ENCODE measurements at places on chromosomes 11 and 22.

- no peak for DNase-seq
Observed at GRCh38 chr11:13101644-13102512, 92.8 kb downstream of the RASSF10 start.

GRCh38 chr11:4071914-4072313 lies 22.7 kb upstream of the RRM1 start:
- peak; percentile 13 for DNase-seq

- DNase-seq: peak; percentile 4
Observed at GRCh38 chr11:21385669-21386440, 716.5 kb downstream of the NELL1 start.

DNA sequence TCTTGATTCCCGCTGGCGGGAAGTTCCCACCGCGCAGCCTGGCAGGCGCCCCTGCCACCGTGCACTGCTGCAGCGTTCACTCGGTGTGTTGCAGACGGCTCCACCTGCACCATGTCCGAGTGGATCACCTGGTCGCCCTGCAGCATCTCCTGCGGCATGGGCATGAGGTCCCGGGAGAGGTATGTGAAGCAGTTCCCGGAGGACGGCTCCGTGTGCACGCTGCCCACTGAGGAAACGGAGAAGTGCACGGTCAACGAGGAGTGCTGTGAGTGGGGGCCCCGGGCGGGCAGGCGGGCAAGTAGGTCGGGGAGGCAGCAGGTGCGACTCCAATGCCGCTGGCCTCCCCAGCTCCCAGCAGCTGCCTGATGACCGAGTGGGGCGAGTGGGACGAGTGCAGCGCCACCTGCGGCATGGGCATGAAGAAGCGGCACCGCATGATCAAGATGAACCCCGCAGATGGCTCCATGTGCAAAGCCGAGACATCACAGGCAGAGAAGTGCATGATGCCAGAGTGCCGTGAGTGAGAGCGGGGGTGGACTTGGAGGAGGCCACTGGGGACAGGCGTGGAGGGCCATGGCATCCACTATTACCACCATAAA lies 99.7 kb downstream of the RRAS2 start:
- peak; percentile 86 for DNase-seq

- no peak for DNase-seq
Observed at GRCh38 chr11:64076758-64077157, 41.0 kb downstream of the FLRT1 start.

- DNase-seq: no peak
Observed at GRCh38 chr22:33757041-33757801, 163.1 kb downstream of the LARGE1 start.

GRCh38 chr11:67053896-67054329 lies 2.7 kb upstream of the RHOD start:
- peak; percentile 86 for DNase-seq

DNA sequence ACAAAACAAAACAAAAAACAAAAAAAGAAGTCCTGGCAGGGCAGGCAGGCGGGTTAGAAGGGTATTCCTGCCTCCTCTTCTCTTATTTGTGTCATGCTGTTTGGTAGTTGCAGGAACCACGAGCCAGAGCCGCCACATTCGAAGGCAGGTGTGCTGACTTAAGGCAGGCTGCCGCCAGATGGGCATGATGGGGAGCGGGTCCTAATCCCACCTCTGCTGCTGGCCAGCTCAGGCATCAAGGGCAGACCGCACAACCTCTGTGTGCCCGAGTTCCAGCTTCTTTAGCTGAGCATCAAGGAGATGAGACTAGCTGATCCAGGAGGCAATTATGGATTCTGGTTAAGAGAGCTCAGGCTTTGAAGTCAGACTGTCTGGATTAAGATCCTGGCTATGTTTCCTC lies 12.1 kb downstream of the OAF start:
- no peak for DNase-seq

GRCh38 chr22:49517667-49518185 lies 309.9 kb downstream of the BRD1 start:
- DNase-seq: no peak

GRCh38 chr11:34512840-34513681 lies 533 bp downstream of the ELF5 start:
- peak; percentile 82 for DNase-seq

- no peak for DNase-seq
Observed at GRCh38 chr11:72556433-72556832, 117.8 kb downstream of the PDE2A start.

GRCh38 chr11:59807047-59807610 lies 3.4 kb downstream of the MRPL16 start:
- DNase-seq: no peak
